Panc1 (cell line): ENCODE measurements at places on chromosomes 11 and 22. TPM values are rescaled to one million over a fixed set of nuclear protein-coding genes. Genes with fewer than 3 reads are reported as not detected.
A peak's percentile ranks its signal among the peaks of the same experiment; 100 is the strongest.

Gene CFAP300
- 6.4 TPM for total RNA-seq

Gene KCNQ1
- total RNA-seq = 1.0 TPM

DNA sequence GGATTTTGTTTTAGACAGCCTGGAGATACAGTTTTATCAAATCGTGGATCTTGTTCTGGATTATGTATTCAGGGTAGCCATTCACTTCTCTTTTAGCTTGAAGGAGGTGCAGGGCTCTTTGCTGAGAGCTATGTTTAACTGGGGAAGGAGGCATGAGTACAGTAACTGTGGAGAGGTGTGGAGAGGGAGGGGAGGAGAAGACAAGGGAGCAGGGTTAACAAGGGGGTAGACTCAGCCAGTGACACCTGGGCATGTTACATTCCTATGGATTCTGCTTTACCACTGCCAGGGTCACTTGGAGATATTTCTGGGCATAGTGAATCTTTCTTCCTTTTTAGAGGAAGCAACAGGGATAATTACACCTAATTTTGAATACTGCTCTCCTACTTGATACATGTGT is 536.0 kb downstream of the TMEM135 start:
- no peak for DNase-seq
- H3K27me3 ChIP-seq = no peaks in the 10 kb centered on the region
- H3K36me3 ChIP-seq = no peaks in the 10 kb centered on the region

GRCh38 chr11:45603946-45604682 is 61.3 kb downstream of the CHST1 start:
- no peaks in the 10 kb centered on the region for H3K4me1 ChIP-seq
- H3K27me3 ChIP-seq = peaks cover 8% of the 10 kb centered on the region

GRCh38 chr22:26406118-26406517 is 22.9 kb upstream of the ASPHD2 start:
- H3K36me3 ChIP-seq = no peaks in the 10 kb centered on the region
- H3K27ac ChIP-seq = no peak overlapping the region
- no peaks in the 10 kb centered on the region for H3K4me1 ChIP-seq
- DNase-seq = no peak
- H3K4me3 ChIP-seq = no peak overlapping the region
- 0 out of 2 replicates have a peak, but pooled peaks cover 6% of the 10 kb centered on the region for H3K27me3 ChIP-seq

- H3K27ac ChIP-seq = no peak overlapping the region
- peaks cover 4% of the 10 kb centered on the region for H3K27me3 ChIP-seq
- H3K4me3 ChIP-seq = no peak overlapping the region
- no peaks in the 10 kb centered on the region for H3K4me1 ChIP-seq
- no peak for DNase-seq
These were observed 104.3 kb downstream of the TRAF6 start for GRCh38 chr11:36405585-36406367.

DNA sequence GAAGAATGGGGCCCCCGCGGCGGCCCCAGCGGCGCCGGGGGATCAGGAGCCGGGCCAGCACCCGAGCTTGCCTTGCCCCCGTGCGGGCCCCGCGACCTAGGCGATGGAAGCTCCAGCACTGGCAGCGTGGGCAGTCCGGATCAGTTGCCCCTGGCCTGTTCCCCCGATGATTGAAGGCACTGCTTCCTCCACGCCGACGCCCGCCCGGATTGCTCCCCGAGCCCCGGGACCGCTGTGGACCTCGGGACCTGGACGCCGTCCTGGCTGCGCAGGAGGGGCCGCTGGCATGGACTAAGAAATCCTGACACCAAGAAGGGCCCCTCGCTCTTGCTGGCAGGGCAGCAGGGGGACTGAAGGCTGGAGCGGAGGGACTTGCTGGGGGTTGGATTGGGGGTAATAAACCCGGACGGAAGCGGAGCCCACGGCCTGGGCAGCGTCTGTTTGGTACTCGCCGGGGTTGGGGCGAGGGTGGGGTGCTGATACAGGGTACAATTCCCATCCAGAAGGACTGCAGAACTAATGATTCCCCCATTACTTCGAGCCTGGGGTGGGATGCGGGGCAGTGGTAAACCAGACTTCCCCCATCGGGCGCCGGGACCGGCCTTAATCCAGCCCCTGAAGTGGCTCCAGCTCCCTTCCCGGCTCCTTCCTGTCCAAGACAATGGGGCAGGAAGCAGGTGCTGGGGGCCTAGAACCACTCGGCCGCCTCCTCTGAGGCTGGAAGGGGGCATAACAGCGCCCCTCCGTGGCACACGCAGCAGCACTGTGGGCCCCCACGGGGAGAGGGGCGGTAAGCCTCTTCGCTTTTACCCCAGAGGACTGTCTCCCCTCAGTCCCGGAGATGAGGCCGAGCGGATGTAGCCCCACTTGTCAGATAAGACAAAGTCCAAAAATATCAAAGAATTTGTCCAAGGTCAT is 1.0 kb downstream of the CCDC85B start:
- no peak for DNase-seq
- peak overlapping the region; percentile 87 for H3K27ac ChIP-seq
- H3K36me3 ChIP-seq = no peaks in the 10 kb centered on the region; the same call in 1 of the 2 replicates
- H3K4me3 ChIP-seq = peak overlapping the region; percentile 88
- peaks cover 71% of the 10 kb centered on the region for H3K4me1 ChIP-seq

DNA sequence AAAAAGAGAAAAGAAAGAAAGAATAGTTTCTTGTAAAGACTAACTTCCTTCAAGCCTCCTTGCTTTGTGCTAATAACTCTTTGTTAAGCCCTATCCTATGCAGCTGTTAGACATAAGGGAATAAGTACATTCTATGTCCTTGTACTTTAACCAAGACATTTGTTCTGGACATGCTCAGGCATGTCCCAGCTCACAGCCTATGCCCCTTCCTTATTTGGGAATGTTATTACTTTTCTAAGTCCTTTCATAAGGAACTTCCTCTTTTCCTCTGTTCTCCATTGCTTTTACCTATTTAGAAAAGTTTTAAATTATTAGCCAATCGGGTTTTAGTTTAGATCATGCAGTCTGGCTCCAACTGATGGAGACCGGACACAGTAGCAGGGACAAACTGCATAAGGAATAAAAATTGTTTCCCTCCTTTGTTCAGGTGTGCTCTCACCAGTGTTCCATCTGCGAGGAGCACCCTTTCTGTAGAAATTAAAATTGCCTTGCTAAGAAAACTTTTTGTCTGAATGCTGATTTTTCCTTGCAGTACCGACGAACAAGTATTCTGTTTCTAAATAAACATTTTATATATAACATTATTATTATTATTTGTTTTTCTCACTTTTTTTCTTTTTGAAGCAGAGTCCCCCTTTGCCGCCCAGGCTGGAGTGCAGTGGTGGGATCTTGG is 21.6 kb upstream of the SPINDOC start:
- DNase-seq = no peak
- no peaks in the 10 kb centered on the region for H3K27me3 ChIP-seq
- H3K4me1 ChIP-seq = no peaks in the 10 kb centered on the region
- H3K36me3 ChIP-seq = no peaks in the 10 kb centered on the region
- no peak overlapping the region for H3K27ac ChIP-seq
- no peak overlapping the region for H3K4me3 ChIP-seq
